ENCODE measurements at places on chromosomes 3 and 15. TPM values are rescaled to one million over a fixed set of nuclear protein-coding genes. Genes with fewer than 3 reads are reported as not detected.

GRCh38 chr3:45538641-45538986 lies 55.9 kb upstream of the LIMD1 start:
- no peak for DNase-seq

- DNase-seq = no peak
Observed at GRCh38 chr15:81887912-81888311, 157.9 kb downstream of the MEX3B start.

DNA sequence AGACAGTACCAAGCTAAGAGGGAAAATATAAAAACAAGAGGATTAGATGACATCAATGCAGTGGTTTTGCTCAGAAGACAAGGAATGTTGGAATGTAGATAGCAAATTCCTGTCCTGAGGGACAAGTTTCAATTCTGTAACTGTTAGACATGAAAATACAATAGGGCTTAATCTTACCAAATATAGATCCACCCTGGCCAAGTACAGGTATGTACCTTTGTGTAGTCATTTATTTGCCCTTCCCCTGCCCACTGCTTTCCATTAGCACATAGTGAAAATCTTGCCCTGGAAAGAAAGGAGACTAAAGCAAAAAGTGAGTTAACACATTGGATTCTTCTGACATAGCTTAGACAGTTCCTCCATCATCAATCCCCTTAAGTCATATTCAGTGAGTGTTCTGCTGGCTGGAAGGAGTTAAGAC lies 389.0 kb upstream of the THBS1 start:
- DNase-seq = no peak

Gene PPCDC
- polyA plus RNA-seq = 8.2 TPM

Gene DUOXA2
- polyA plus RNA-seq = not detected
